ENCODE measurements at places on chromosomes 4 and X. TPM values are rescaled to one million over a fixed set of nuclear protein-coding genes. Genes with fewer than 3 reads are reported as not detected.
A peak's percentile ranks its signal among the peaks of the same experiment; 100 is the strongest.

DNA sequence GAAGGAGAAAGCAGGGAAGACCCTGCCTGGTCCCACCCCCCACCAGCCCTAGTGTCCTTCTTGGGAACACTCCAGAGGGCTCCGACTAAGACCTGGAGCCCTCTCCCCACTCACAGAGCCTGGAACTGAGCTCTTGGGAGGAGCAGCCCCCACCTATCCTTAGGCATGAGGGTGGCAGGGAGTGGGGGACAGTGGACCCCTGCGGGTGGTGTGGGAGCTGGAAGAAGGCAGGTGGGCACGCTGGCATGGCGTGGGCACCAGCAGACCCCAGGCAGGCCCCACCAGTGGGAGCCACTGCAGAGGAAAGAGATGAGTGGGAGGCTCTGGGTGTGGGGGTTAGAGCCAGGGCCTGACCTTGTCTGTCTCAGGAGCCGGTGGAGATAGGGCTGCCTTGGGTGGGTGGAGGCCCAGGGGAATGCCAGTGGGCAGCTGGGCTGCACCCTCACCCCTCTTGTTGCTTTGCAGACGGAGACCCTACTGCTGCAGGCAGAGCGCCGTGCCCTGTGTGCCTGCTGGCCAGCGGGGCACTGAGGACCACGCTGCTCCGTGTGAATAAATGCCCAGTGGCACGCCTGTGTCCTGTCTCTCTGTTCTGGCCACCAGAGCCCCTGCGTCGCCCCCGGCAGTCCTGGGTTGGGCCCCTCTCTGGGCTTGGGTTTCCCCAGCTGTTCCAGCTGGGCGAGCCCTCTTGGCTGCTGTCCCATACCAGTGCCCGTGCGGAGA lies 15.6 kb upstream of the NAT8L start:
- H3K27me3 ChIP-seq, result peaks cover 65% of the 10 kb centered on the region
- H3K4me1 ChIP-seq, result peaks cover 21% of the 10 kb centered on the region
- no peak for DNase-seq
- no peak overlapping the region for H3K4me3 ChIP-seq
- no peaks in the 10 kb centered on the region for H3K36me3 ChIP-seq

DNA sequence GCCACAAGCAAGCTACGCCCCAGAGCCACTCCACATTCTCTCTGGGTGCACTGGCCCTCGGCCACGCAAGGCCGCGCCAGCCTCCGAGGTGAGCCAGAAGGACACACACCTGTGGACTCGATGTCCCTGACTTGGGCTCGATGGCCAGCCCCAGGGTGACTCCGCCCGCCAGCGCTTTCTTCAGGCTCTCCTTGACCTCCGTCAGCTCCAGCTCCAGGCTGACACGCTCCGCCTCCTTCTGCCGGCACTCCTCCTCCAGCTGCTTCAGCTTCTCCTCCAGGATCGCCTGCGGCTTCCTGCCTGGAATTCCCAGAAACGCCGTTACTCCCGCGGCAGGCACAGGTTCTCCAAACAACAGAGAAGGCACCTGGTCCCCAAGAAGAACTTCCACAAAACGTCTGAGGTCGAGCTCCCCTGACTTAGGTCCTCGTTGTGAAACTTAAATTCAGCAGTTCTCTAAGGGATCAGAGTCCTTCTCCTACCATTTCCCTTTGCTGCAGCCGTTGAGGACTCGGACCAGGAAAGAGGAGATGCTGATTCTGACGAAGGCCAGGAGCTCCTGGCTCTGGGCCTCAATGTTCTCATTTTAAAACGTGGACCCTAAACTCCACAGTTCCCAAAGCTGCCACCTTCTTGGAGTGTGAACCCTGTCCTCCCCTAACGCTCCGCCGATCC lies 166.8 kb downstream of the AFAP1 start:
- no peak overlapping the region for H3K4me3 ChIP-seq
- no peak for DNase-seq
- H3K27ac ChIP-seq, result no peak overlapping the region

- DNase-seq, result no peak
- peak overlapping the region; percentile 70 for H3K4me3 ChIP-seq
- no peaks in the 10 kb centered on the region for H3K27me3 ChIP-seq
- H3K27ac ChIP-seq, result peak overlapping the region; percentile 96
- H3K4me1 ChIP-seq, result peaks cover 30% of the 10 kb centered on the region
- H3K36me3 ChIP-seq, result no peaks in the 10 kb centered on the region
Measured at GRCh38 chr4:184536881-184537248, 62.5 kb upstream of the IRF2 start.

DNA sequence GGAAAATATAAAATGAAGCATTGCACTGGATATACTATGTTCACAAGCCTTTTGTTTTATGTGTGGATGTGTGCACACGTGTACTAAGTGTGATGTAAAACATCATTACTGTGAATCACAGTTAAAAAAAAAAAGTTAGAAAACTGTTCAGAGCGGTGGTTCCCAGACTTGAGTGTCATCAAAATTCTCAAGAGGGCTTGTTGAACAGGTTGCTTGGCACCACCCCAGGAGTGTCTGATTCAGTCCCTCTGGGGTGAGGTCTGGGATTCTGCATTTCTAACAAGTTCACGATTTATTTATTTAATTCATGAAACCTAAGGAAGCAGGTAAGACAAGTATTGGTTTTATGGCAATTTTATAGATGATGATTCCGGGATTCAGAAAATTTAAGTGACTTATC lies 1.8 kb downstream of the CENPU start:
- DNase-seq, result no peak
- no peaks in the 10 kb centered on the region for H3K36me3 ChIP-seq
- H3K27me3 ChIP-seq, result no peaks in the 10 kb centered on the region
- H3K4me1 ChIP-seq, result peaks cover 14% of the 10 kb centered on the region
- no peak overlapping the region for H3K4me3 ChIP-seq
- H3K27ac ChIP-seq, result no peak overlapping the region

GRCh38 chr4:163693211-163693610 lies 198.7 kb downstream of the TMA16 start:
- H3K4me1 ChIP-seq, result no peaks in the 10 kb centered on the region
- no peaks in the 10 kb centered on the region for H3K36me3 ChIP-seq
- H3K4me3 ChIP-seq, result no peak overlapping the region
- no peak for DNase-seq
- no peaks in the 10 kb centered on the region for H3K27me3 ChIP-seq

GRCh38 chrX:12223650-12224049 lies 85.4 kb downstream of the FRMPD4 start:
- no peak for DNase-seq
- no peaks in the 10 kb centered on the region for H3K27me3 ChIP-seq
- H3K4me1 ChIP-seq, result no peaks in the 10 kb centered on the region
- H3K27ac ChIP-seq, result no peak overlapping the region
- H3K36me3 ChIP-seq, result no peaks in the 10 kb centered on the region

DNA sequence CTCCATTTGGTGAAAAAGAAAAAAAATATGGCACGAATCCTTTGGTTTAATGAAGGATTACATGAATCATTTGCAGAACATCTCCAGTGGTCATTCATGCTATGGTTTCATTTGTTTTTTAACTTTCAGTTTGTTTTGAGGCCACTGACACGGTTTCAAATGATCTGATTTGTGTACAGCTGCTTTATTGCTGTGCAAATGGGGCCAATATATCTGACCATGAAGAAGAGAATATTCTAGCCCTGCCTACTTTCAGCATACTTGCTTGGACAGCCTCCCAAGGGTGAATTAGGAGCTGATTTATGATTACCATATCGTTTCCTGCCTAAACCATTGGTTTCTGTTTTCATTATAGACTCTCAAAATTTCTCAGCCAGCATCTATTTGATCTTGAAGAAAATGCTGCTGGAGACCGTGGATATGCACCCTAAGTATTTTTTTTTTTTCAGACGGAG lies 30.7 kb downstream of the SPARCL1 start:
- no peaks in the 10 kb centered on the region for H3K27me3 ChIP-seq
- H3K4me3 ChIP-seq, result no peak overlapping the region
- H3K36me3 ChIP-seq, result peaks cover 32% of the 10 kb centered on the region
- no peak for DNase-seq
- peak overlapping the region; percentile 50 for H3K27ac ChIP-seq

DNA sequence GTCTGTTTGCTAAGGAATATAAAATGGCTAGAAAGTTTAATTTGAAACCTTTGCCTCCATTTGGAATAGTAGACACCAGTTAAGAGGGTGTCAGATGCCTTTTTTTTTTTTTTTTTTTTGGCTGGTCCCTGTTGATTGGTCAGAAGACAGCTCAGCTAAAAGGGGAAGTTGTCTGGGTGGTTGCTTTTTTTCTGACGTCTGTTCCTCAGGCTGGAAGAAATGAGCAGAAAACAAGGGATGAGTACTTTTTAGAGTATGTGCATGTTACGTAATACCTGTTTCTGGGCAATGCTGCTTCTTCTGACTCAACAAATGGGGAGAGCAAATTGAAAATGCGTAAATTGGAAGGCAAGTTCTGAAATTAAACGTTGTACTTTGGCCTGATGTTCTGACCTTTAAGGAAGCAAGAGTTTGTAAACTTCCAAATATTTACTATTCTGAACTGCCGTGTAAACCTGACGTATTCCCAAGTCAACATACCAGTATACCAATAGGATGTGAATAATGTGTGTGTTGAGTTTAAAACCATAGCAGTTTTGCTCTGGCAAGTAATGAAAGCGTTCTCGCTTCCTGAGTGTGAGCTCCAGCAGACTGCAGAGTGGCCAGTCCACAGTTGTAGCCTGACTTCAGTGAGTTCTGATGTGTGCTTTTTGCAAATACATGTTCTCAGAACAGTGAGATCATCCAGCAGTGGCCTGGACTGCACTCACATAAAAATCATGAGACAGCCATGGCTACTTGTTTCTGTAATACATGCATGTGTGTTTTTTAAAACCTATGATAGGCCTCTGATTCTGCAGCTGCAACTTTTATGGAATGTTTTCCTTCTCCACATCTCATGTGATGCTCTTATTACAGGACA lies 1.7 kb downstream of the SAT1 start:
- peaks cover 9% of the 10 kb centered on the region for H3K4me1 ChIP-seq
- no peak for DNase-seq
- peak overlapping the region; percentile 95 for H3K27ac ChIP-seq
- H3K4me3 ChIP-seq, result peak overlapping the region; percentile 64
- no peaks in the 10 kb centered on the region for H3K27me3 ChIP-seq

DNA sequence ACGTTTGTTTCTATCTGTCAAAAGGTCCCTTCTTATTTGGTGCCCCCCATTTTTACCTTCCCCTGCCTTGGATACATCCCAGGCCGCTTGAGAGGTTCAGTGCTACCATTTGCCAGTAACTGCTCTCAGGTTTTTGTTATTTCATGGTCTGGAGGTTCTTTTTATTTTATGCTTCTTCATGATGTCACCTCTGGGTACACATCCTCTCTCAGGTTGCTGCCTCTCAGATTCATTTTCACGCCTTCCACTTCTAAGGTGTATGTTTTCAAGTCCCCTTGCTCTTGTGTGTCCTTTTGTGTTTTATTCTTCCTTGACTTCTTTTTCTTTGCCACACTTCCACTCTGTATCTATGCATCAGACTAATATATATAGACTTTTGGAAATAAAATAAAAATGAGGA lies 640.1 kb upstream of the AADAT start:
- H3K4me1 ChIP-seq, result no peaks in the 10 kb centered on the region
- no peaks in the 10 kb centered on the region for H3K36me3 ChIP-seq
- H3K4me3 ChIP-seq, result no peak overlapping the region
- no peak for DNase-seq

DNA sequence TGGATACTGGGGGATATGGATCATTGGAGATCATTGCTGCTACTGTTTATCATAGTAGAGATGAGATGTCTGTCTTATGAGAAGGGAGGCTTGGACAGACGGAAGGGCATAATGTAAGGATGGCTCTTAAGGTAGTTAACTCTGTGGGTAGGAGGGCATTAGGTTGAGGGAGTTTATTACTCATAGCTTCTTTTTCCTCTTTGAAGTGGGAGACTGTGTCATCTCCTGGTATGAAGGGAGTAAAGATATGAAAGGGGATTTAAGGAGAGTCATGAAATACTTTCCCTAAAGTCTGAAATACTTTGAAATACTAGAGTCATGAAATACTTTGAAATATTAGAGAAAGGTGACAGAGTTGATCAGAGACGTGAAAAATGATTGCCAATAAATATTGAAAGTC lies 255.5 kb upstream of the PITX2 start:
- no peaks in the 10 kb centered on the region for H3K4me1 ChIP-seq
- H3K27me3 ChIP-seq, result no peaks in the 10 kb centered on the region
- H3K27ac ChIP-seq, result no peak overlapping the region
- H3K36me3 ChIP-seq, result no peaks in the 10 kb centered on the region
- DNase-seq, result no peak

GRCh38 chrX:44899946-44900345 lies 27.0 kb downstream of the KDM6A start:
- H3K27me3 ChIP-seq, result no peaks in the 10 kb centered on the region
- H3K36me3 ChIP-seq, result no peaks in the 10 kb centered on the region
- H3K27ac ChIP-seq, result no peak overlapping the region

DNA sequence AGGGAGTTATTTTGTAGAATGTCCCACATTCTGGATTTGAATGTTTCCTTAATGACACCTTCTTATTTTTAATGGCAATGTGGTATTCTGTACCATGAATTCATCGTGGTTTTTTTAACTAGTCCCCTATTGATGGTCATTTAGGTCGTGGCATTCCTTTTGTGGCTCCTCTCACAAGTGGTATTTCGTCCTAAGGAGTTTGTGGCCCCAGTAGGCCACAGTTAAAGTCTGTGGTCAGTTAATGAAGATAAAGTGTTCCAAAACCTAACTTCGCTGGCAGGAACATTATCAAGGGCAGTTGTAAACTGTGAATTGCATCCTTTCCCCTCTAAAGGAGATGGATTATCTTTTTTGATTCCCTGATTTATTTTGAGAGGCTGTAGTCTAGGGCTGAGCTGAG lies 133.2 kb downstream of the TMEM164 start:
- H3K4me3 ChIP-seq, result no peak overlapping the region
- H3K27me3 ChIP-seq, result no peaks in the 10 kb centered on the region
- H3K36me3 ChIP-seq, result no peaks in the 10 kb centered on the region
- H3K27ac ChIP-seq, result no peak overlapping the region

DNA sequence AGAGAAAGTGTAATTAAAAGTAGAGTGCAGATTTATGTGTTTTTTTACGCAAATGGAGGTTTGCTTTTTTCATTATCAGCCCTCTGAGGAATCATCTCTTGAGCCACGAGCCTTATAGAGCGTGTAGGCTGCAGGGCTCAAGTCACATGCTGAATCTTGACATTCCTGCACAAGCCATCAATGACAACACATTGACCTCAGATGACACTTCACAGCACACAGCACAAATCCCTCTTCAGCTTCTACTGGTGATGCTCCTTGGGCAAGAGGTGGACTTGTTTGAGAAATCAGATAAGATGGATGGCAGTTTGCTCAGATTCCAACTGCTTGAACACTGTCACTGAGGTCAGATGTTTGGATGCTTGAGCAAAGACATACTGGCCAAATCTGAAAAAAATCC lies 250.6 kb downstream of the SNCA start:
- no peak overlapping the region for H3K27ac ChIP-seq
- DNase-seq, result no peak
- no peaks in the 10 kb centered on the region for H3K27me3 ChIP-seq
- no peaks in the 10 kb centered on the region for H3K4me1 ChIP-seq
- H3K4me3 ChIP-seq, result no peak overlapping the region

The ADAMTS3 gene
- 1.1 TPM for total RNA-seq

The ATP5ME gene
- 173 TPM for total RNA-seq

The CHRDL1 gene
- 60.6 TPM for total RNA-seq

The EIF2S3 gene
- total RNA-seq, result 174 TPM
